ENCODE measurements at places on chromosomes 6 and 20. TPM values are rescaled to one million over a fixed set of nuclear protein-coding genes. Genes with fewer than 3 reads are reported as not detected.

RNF144B gene
- 6.5 TPM for total RNA-seq

DNA sequence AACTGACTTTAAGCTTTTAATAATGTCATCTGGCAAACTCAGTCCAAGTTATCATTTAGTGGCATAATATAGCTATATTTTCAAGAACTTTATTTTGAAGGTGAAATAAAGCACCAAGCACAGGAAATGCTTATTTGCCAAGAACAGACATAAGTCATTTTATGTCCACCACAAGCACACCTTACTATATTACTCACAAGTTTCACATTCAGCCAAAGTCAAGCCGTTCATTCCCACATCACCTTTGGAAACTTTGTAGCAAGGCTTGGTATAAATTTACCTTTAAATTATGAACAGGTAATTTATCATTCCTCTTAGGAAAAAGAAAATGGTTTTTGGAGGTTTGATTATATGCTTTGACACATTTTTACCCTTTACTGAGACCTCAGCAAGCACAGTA, 236.8 kb upstream of the FKBP1C start:
- H3K4me1 ChIP-seq = no peaks in the 10 kb centered on the region
- no peak overlapping the region for H3K4me3 ChIP-seq
- no peaks in the 10 kb centered on the region for H3K27me3 ChIP-seq
- H3K36me3 ChIP-seq = no peaks in the 10 kb centered on the region
- no peak overlapping the region for H3K27ac ChIP-seq

DNA sequence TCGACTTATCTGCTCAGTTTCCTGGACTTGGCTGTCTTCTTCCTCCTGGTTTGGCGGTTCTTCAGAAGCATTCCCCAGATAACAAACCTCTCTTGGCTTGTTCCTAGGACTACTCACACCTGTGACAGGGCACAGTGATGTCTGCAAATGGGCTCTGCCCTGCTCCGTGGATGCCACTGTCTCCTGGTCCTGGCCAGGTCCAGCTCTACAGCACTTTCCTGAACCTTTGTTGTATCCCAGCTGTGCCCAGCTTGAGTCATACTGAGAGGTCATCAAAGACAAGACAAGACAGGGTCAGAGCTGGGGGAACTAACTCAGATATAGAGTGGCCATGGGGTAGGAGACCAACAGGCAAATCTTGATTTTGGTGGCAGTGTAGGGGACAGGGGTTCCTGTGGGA, 102.7 kb upstream of the SLC22A23 start:
- no peak for DNase-seq
- no peaks in the 10 kb centered on the region for H3K4me1 ChIP-seq
- no peaks in the 10 kb centered on the region for H3K36me3 ChIP-seq
- H3K4me3 ChIP-seq = no peak overlapping the region
- H3K27me3 ChIP-seq = no peaks in the 10 kb centered on the region

- H3K4me3 ChIP-seq = no peak overlapping the region
- no peak overlapping the region for H3K27ac ChIP-seq
- H3K36me3 ChIP-seq = peaks cover 21% of the 10 kb centered on the region
- H3K27me3 ChIP-seq = no peaks in the 10 kb centered on the region
- no peak for DNase-seq
These were observed 24.9 kb upstream of the PI16 start for GRCh38 chr6:36929607-36930006.
